ENCODE measurements at places on chromosomes 6 and 20. TPM values are rescaled to one million over a fixed set of nuclear protein-coding genes. Genes with fewer than 3 reads are reported as not detected.

Gene NEDD9
- total RNA-seq: 18.2 TPM

Gene SYCP2L
- total RNA-seq: 0.12 TPM

Gene HINT3
- 15.1 TPM for total RNA-seq

Gene OTOR
- total RNA-seq: not detected

Gene MAP7
- 29.5 TPM for total RNA-seq

Gene ADGB
- not detected for total RNA-seq

Gene HLA-DRA
- total RNA-seq: 173 TPM

Gene NOP56
- 303 TPM for total RNA-seq

Gene BMP7
- total RNA-seq: not detected

Gene NMBR
- not detected for total RNA-seq

Gene NKX2-4
- total RNA-seq: not detected

Gene SLC12A5
- total RNA-seq: 2.1 TPM

Gene ZNF831
- total RNA-seq: not detected
